Fibroblast of villous mesenchyme (primary cell): ENCODE measurements at places on chromosomes 5 and 9. TPM values are rescaled to one million over a fixed set of nuclear protein-coding genes. Genes with fewer than 3 reads are reported as not detected.

DNA sequence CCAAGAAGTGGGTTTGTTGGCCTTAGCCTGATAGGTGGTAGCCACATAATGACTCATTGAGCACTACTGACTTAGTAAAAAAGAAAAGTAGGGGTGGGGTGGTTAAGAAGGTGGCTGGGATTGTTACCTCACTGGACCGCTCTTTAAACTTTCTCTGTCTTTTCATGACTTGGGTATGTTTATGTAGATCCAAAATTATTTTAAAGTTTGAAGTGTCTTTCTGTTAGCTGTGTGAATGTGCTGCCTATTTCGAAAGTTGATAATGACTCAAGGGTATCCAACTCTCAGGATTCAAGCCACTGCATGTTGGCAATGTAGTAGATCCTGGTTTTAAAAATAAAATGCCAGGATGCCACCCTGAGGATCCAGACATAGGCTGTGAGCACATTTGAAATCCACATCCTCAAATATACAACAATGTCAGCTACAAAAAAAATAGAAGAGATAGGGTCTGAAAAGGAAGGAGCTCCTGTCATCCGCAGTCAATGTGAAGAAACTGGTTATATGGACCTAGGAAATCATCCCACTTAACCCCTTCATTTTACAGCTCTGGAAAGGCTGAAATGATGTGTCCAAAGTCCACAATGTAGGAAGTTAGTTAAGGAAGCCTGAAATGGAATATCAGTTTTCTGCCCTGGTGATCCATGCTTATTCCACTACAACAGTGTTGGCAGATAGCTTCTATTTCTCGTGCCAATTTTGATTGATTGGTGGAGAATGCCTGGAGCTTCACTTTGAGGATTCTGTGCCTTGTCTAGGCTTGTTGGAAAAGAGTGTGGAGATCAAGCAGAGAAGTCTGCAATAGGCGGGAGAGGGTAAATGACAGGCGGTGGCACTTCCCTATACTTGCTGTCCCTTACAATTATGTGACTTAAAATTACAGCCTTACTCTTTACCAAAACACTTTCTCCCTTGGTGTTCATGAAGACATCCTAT is 23.4 kb downstream of the ZNF462 start:
- DNase-seq, result no peak

DNA sequence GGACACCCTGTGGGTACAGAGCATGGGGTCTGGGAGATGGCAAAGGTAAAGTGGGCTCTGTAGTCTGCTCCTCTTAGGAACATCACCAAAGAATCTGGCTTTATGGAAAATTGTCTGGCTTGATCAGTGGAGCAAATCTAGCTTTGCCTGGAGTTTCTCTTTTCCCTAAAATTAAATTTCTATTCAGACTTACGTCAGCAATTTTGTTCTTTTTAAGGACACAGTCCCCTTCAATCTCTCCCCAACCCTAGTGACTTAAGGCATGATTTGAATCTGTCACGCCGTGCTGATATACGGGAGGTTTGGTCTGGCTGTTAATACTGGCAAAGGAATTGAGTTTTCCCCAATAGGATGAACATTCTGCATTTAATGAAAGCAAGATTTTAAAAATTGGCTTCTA is 72.3 kb upstream of the ERCC6L2 start:
- DNase-seq, result no peak

DNA sequence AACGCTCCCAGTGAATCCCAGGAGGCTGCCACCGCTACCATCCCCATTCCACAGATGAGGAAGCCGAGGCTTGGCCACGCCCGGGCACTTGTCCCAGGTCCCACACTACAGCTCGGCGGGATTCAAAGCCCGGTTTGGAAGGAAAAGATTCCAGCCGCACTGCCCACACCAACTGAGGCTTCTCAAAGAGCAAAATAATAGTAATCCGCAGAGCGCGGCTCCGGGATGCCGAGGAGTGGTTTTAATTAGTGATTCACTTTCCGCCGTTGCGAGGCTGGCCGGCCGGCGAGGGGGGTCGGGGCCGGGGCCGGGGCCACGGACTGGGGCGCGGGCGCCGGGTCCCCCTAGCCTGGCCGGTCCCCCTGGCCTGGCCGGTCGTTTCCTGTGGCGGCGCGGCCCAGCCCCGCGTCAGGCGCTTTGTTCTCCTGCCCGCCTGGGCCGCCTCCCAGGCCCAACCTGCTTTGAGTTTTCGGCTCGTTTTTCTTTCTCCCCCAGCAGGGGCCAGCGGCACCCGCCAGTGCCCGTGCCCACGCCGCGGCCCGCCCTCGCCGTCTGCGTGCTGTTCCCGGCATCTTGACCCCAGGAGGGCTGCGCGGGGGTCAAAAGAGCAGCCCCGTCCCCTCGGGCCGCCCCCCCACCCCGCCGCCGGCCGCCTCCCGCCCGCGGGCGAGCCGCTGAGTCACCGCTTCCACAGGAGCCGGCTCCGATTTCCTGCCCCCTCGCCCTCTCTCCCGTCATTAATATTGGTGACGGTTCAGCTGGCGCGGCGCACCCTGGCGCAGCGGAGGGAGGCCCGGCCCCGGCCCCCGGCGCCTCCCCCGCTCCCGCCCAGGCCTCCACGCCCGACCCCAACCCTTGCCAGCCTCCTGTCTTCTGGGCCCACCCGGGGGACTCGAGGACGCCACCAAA is 31.2 kb downstream of the FGF18 start:
- DNase-seq, result peak; percentile 69

GRCh38 chr9:133733421-133733795 is 4.7 kb downstream of the SARDH start:
- DNase-seq, result no peak

GRCh38 chr5:171205375-171205774 is 103.7 kb upstream of the TLX3 start:
- DNase-seq, result no peak

- DNase-seq, result no peak
Observed at GRCh38 chr9:23663946-23664345, 162.1 kb downstream of the ELAVL2 start.

DNA sequence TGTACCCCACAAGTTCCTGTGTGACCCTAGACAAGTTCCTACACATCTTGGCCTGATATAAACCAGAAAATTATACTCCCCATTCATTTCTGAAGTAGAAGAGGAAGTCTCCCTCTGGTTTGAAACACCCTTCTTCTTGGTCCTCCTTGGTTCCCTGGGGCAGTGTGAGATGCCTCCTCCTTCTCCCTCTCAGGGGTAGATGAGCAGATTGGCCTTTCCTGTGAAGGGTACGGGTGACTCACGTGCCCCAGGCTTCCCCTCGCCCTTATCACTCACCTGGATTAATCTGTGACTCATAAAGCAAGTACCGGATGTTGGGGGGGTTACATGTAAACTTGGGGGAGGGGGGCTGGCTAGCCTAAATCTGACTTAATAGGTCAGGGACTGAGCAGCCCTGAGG is 11.1 kb upstream of the AQP3 start:
- DNase-seq, result peak; percentile 51

GRCh38 chr5:15638296-15638695 is 138.3 kb downstream of the FBXL7 start:
- DNase-seq, result no peak

DNA sequence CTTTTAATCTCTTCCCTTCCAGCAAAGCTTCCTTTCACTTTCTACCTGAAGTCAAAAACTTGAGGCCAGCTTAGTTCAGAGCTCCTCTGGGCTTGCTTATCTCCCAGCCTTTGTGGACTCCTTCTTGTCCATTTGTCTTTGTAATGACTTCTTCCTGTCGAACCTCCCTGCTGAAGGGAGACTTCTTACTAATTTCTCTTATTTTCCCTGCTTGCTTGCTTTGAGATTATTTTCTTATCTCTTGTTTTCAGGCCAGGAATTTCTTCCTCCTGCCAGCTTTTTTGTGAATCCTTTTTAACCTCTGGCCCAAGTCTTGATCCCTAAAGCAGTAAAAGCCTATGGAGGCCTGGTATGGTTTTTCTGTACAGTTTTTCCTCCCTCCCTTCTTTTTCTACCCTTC is 46.8 kb upstream of the DHFR start:
- peak; percentile 17 for DNase-seq

GRCh38 chr9:107309271-107309670 is 26.2 kb downstream of the RAD23B start:
- DNase-seq, result no peak

DNA sequence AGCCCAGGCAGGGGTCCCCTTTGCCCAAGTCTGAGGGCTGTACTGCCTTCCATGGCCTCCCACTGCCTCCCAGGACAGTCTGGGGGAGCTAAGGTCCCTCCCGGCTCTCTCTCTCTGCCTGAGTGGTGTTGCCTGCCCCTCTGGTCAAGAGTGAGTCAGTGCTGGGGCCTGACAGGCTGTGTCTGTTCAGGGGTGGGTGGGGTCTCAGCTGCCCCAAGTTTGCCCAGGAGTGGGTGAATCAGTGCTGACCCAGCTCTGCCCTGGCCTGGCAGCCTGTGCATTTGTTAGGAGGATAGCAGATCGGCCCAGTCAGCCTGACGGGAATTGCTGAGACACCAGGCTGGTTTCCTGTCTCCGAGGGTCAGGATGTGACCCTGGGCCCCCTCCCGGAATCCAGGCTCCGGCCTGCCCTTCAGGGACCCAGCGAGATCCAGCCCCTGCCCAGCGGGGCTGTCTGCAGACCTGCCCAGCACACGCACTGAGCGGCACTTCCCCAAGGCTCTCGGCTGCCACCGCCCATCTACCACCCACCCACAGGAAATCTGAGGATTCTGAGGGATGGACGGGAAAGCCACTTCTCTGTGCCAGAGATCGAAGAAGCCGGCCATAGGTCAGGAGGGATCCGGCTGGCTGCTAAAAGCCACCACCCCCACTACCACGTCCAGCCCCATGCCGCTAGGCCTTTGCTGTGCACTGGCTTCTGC is 15.9 kb downstream of the ENG start:
- DNase-seq, result peak; percentile 94

DNA sequence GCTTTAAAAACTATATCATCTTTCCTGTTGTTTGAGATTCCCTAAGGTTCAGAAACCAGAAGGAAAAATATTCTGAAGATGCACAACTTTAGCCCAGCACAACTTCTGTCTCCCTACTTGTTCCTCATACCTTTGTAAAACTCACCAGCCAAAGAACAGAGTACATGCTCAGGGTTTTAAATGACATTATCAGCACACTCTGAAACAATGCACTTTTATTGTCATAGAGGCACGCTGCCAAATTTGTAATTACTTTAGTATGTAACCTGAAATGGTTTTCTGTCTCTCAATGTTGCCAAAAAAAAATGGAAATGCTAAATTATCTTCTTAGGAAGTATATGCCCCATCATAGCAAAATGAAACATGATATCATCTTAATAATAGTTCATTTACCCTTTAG is 383.6 kb upstream of the CDH6 start:
- DNase-seq, result no peak

GRCh38 chr9:114382699-114383520 is 4.9 kb downstream of the AKNA start:
- DNase-seq, result no peak

DNA sequence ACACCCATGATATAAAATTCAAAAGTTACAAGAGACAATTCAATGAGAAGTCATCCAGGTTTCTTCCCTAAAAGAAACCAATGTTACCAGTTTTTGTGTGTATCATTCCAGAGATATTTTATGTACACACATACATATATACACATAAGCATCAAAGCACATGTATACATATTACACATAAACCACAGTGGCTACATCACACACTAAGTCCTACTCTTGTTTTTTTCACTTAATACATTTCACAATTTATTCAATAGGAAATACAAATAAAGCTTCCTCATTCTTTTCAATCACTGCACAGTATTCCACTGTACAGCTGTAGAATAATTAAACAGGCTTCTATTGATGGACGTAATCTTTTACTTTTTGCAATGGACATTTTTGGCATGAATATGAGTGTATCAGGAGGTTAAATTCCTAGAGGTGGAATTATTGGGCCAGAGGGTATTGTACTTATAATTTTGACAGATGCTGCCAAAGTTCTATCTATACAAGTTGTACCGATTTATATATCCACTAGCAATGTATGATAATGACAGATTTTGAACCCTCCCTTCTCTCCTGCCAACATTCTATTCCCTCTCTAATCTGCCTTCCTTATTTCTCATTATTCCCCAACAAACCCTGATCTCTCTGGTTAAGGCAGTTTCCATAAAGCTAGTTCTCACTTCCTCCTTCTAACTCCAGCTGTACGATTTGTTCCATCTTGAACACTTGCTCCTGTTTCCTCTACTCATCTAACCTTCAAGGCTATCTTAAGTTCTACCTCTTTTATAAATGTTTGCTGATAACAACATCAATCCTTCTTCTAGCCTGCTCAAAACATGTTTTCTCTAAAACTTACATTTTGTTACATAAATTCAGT is 35.2 kb downstream of the MRPS27 start:
- no peak for DNase-seq

DNA sequence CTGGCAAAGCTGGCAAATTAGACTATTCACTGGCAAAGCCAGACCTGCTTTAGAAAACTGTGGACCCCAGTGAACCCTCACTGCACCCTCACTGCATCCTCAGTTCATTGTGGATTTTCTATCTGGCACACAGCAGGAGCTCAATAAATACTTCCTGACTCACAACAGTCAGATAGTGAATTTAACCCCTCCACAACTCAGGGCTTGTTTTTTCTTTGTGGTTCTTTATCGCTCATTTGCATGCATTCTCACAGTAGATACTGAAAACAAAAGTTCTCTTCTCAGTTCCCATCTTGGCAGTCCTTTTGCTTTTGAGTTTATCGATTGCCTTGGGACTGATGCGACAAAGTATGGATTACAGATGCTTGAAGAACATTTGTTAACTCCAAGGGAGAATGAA is 99.8 kb downstream of the ACTL7B start:
- DNase-seq, result no peak

DNA sequence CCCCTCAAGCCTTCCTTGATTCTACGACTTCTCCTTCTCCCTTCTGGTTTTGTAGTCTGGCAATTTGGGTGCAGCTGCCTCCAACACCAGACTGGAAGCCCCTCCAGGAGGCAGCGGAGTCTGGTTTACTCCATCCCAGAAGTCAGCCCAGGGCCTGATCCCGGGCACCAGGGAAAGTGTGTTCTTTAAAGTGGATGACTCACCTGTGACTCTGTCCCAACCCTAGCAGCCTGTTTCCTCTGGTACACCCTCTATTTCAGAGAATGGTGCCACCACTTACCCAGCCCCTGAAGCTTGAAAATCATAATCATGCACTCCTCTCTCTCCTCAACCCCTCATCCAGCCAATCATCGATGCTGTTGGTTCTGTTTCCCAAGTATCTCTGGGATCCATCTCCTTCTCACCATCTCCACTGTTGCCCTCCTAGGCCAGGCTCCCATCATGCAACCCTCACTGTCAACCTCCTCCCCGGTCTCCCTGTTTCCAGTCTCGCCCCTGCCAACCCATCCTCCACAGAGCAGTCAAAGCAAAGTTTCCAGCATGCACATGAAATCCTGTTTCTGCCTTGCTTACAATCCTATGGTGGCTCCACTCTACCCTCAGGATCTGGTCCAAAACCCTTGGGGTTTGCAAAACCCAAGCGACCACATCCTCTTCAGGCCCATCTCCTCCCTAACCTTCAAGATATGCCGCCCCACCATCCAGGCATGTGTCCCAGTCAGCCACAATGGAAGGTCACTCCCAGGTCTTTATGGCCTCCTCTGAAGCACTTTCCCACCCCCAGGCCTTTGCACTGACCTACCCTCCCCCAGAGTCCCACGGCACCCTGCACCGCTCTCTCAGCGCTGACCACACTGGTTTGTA is 10.5 kb downstream of the LHX6 start:
- DNase-seq, result no peak

The F2RL1 gene
- total RNA-seq, result 26.3 and 69.9 TPM in 2 replicates

The OTP gene
- total RNA-seq, result not detected in 2 replicates

The PPP3R2 gene
- not detected in 2 replicates for total RNA-seq

The LRRC19 gene
- total RNA-seq, result not detected in 2 replicates

The PDLIM4 gene
- total RNA-seq, result 42.8 and 97.2 TPM in 2 replicates

The IL3 gene
- total RNA-seq, result not detected in 2 replicates

The GTF3C4 gene
- 18.4 and 22.9 TPM in 2 replicates for total RNA-seq
